ENCODE measurements at places on chromosomes 16 and 17.
A peak's percentile ranks its signal among the peaks of the same experiment; 100 is the strongest.

DNA sequence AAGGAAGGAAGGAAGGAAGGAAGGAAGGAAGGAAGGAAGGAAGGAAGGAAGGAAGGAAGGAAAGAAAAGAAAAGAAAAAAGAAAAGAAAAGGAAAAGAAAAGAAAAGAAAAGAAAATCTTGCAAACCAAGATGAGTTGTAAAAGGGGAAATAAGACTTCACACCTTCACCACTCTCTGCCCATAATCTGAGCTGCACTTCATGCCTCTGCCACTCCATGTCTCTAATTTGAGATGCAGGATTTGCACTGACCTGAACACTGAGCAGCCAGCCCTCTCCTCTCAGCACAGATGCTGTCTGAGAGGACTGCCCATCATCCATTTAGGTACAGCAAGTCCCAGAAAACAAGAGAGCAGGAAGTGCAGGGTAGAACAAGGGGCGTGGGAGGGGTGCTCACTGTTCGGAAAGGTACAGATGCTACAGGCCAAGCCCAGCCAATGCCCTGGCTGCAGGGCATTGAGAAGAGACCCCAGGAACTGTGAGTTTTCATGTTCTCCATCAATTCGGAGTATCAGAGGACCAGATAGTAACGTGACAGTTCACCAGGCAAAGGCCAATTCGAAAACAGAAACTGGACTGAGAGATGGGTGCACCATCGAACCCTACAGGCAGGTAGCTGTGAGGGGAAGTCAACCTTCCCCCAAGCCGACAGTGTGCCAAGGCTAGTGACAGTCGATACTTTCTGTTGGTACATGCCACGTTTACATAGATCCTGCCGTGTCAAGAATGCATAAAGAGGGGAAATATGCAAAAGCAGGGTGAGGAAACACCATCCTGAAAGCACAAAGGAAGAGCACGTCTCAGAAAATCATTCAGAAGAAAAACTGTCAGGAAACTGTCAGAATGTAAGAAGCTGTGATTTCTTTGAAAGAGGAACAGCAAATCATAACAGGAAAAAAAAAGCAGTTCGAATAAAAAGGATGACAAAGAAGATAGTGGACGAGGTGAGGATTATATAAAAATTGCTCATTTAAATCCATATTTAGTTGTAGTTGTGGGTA lies 142.0 kb upstream of the RCVRN start:
- DNase-seq: no peak

DNA sequence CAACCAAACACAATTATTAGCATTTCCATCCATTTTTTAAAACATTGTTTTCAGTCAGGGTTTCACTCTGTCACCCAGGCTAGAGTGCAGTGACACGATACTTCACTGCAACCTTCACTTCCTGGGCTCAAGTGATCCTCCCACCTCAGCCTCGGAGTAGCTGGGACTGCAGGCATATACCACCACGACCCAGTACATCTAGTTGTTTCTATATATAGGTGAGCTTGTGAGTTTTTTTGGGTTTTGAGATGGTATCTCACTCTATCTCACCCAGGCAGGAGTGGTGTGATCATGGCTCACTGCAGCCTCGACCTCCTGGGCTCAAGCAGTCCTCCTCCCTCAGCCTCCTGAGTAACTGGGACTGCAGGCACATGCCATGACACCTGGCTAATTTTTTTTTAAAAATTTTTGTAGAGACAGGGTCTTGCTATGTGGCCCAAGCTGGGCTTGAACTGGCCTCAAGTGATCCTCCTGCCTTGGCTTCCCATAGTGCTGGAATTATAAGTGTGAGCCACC lies 21.5 kb upstream of the ATP5MC1 start:
- no peak for DNase-seq

DNA sequence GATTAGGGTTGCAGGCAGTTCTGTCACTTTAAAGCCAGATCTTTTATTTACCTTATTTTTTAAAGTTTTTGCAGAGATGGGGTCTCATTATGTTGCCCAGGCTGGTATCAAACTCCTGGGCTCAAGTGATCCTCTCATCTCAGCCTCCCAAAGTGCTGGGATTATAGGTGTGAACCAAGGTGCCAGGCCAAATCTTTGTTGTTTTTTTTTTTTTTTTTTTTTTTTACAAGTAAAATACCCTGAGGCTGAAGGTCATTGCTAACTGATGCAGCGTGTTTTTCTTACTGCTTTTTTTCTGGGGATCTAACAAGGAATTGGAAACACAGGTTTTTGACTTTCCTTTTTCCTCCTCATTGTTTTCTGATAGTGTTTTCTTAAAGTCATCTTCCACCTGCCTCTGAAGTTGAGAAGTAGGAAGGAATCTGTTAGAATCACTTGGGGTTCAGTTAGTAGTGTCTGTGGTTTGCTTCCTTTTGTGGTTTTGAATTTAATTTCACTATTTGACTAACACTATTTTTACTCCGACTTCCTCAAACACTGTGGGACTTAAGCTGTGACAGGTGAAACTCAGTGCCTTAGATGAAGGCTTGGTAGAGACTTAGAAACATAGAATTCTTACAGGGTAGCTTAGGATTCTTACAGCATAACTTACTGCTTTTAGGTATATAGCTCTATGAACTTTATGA lies 22.2 kb downstream of the CLTC start:
- DNase-seq: peak; percentile 56

GRCh38 chr17:62911114-62911513 lies 54.9 kb upstream of the TANC2 start:
- no peak for DNase-seq

- DNase-seq: peak; percentile 90
Measured at GRCh38 chr17:7560172-7561027, 1.3 kb upstream of the SENP3 start.

DNA sequence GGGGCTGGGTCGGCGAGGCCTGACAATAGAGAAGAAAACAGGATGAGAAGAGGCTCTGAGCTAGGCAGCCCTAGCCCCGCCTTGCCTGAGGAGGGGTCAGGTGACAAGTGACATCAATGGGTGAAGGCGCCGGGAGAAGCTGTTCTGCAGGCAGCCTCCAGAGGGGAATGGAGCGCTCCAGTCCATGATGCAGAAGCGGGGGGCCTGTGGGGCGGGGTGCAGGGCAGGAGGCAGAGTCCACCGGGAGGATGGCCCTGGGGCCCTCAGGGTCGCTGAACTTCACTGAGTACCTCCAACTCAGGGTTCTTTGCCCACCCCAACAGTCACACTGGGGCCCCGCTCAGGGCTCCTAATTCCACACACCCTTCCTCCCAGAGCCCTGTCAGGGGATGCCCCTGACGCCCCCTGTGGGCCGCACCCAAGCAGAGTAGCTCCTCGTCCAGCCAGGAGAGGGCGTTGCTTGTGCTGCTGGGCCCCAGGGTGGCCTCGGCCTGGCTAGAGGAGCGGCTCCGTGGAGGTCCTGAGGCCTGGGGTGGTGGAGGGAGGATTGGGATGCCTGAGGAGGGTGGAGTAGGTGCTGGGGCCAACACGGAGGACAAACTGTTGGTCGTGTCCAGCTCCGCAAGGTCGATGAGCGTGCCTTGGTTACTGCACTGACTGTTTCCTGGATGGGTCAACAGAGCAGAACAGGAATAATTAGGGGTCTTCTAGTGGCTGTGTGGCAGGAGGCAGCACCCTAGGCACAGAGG lies 20.8 kb downstream of the GGA3 start:
- peak; percentile 72 for DNase-seq

- DNase-seq: no peak
Measured at GRCh38 chr16:48160575-48160974, 4.8 kb upstream of the ABCC12 start.

- DNase-seq: peak; percentile 17
Measured at GRCh38 chr17:39094607-39095308, 56.7 kb downstream of the PLXDC1 start.

DNA sequence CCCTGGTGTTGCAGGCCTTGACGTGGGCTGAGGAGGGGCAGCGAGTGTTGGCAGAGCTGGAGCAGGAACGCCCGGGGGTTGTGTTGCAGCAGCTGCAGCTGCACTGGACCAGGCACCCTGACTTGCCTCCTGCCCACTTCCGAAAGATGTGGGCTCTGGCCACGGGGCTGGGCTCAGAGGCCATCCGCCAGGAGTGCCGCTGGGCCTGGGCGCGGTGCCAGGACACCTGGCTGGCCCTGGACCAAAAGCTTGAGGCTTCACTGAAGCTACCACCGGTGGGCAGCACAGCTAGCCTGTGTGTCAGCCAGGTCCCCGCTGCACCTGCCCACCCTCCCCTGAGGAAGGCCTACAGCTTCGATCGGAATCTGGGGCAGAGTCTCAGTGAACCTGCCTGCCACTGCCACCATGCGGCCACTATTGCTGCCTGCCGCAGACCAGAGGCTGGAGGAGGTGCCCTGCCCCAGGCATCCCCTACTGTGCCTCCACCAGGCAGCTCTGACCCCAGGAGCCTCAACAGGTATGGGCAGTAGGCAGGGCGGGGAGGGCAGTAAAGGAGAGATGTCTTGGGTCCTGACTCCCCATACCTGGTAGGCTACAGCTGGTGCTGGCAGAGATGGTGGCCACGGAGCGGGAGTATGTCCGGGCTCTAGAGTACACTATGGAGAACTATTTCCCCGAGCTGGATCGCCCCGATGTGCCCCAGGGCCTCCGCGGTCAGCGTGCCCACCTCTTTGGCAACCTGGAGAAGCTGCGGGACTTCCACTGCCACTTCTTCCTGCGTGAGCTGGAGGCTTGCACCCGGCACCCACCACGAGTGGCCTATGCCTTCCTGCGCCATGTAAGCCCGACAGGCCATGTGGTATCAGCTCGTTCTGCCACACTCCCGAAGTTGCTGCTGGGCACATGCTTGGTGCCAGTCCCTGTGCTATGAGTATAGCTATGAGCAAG lies 5.6 kb downstream of the PLEKHG4 start:
- no peak for DNase-seq

DNA sequence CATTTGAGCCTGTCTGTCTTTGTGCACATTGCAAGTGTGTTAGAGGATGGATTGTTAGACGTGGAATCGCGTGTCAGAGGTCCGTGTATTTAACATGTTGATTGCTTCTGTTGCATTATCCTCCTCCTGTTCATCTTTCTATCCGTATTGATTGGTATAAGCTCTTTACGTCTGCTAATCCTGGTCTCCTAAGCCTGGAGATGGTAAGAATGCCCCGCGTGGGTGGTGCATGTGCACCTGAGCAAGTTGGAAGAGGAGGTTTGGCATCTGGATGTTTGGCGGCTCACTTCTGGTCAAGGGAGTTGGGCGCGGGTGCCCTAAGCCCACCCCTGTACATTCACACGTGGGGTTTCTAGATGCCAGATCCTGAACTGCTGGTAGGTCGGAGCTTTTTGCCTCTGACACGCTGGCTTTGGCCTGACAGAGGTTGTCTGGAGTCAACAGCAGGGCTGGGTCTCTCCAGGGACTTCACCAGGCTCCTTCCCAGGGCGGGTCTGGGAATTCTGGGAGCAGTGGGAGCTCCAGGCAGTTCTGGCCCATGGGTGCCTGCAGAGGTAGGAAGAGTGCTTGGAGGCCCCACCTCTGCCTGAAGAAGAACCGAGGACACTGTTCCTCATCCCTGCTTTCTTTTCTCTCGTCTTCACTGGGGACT lies 107.3 kb downstream of the OR1D5 start:
- DNase-seq: no peak

DNA sequence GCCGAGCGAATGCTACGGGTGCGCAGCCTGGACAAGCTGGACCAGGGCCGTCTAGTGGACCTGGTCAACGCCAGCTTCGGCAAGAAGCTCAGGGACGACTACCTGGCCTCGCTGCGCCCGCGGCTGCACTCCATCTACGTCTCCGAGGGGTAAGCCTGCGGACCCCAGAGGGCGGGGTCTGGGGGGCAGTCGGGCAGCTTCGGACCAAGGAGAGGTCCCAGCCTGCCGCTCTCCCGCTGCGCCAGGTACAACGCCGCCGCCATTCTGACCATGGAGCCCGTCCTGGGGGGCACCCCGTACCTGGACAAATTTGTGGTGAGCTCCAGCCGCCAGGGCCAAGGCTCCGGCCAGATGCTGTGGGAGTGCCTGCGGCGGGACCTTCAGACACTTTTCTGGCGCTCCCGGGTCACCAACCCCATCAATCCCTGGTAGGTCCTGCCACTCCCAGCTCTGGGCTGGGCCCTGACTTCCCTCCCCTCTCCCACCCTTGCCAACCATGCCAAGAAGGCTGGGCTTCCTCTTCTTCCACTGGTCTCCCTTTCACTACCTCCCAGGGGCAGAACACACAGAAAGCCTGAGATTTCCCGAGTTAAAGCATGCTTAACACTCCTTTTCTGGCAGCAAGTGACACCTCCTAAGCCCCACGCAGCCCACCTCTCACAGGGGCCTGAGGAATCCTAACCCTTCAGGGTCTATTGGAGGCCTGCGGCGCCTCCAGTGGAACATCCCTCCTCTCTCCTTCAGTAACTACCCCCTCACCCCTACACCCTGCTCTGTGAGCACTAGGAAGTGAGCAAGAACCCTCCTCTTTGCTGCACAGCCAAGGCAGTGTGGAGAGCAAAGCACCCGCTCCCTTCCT lies 3.2 kb downstream of the NAGS start:
- no peak for DNase-seq

GRCh38 chr17:71872843-71873485 lies 247.9 kb upstream of the SOX9 start:
- DNase-seq: no peak

GRCh38 chr17:31570951-31571892 lies 179.7 kb downstream of the RAB11FIP4 start:
- peak; percentile 80 for DNase-seq

GRCh38 chr17:35214192-35214591 lies 20.0 kb upstream of the SLC35G3 start:
- DNase-seq: peak; percentile 69

- DNase-seq: no peak
Measured at GRCh38 chr16:17063201-17064139, 407.3 kb downstream of the XYLT1 start.

GRCh38 chr17:2898255-2898926 lies 102.2 kb downstream of the RAP1GAP2 start:
- DNase-seq: no peak

- DNase-seq: no peak
Measured at GRCh38 chr16:81780350-81780749, 1.3 kb downstream of the PLCG2 start.

DNA sequence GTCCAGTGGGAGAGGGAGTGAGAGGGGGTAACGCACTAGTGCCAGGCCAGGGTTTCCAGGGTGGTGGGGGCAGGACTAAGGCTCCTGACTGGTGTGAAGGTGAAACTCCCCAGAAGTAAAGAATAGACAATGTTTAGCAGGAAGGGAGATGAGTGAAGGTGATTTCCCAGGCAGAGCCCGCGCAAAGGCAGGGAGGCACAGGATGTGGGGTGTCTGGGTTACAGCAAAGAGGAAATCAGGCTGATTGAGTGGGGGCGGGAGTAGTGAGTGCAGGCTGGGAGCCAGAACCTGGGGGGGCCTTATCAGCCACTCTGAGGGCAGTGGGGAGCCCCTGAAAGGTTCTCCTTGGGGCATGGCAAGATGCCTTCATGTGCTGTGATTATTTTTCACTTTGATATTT lies 167.5 kb downstream of the UTP18 start:
- peak; percentile 30 for DNase-seq

DNA sequence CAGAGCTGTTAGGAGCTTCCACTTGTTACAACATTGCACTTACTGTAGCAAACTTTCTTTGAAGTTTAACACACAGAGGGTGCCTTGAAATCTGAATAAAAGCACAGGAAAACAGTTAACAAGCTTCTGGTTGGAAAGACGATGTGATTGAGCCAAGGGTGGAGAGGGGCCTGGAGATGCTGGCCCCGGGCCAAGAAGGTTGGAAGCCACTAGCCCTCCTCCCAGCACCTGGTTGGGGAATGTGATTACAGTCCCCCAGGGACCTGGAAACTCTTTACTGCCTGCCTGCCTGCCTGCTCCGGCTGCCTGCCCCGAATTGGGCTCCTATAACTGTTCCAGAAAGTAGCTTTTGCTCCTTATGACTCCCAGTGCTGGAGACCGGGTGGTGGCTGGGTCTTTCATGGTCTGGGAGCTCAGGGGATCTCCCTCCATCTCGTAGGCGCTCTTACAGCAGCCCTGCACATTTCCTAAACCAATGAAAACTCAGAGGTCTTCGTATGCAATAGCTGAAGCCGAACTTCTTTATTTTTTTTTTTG lies 48.0 kb upstream of the ZFHX3 start:
- no peak for DNase-seq

Data from hematopoietic multipotent progenitor cell treated with erythropoietin and hydrocortisone succinate and interleukin-3 and kit ligand, for 6 days (in vitro differentiated cells).